Esophagus muscularis mucosa (tissue), 4 donors: ENCODE measurements at places on chromosomes 5 and 9.

DNA sequence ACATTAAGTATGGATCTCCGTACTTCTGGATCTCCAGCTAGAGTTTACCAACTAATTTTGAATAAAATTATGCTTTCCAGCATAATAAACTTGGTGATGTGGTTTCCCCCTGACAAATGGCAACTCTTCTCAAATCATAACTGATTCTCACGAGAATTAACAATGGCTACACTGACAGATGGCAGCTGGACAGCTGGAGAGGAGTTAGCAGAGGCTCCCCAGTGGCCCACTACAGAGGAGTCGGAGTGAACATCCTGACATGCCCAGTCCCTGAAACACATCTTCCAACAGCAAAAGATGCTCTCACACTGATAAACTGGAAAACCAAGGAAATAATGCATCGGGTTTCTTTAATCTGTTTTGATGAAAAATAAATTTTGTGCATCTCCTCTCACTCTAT lies 239.6 kb downstream of the MAN2A1 start:
- no peaks in the 10 kb centered on the region for H3K4me1 ChIP-seq
- H3K4me3 ChIP-seq, result no peak overlapping the region
- H3K27ac ChIP-seq, result no peak overlapping the region
- DNase-seq, result no peak
- H3K36me3 ChIP-seq, result no peaks in the 10 kb centered on the region

DNA sequence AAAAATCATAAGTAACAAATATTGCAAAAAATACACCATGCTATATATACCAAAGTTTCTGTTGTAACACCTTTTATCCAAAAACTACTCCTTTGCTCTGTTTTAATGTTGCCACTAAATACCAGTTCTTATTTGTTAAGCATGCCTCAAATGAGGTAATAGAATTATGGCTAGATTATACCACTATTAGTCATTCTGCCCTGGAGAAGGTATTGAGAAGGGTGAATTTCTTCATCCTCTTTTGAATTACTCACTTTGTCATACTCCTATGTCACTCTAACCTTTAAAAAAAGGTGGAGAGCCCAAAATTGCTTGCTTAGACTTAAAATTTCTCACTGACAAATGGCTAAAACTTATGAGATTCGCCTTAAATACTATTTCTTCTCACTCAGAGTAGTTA lies 750.9 kb downstream of the MAT2B start:
- no peaks in the 10 kb centered on the region for H3K4me1 ChIP-seq
- H3K4me3 ChIP-seq, result no peak overlapping the region
- no peak overlapping the region for H3K27ac ChIP-seq

DNA sequence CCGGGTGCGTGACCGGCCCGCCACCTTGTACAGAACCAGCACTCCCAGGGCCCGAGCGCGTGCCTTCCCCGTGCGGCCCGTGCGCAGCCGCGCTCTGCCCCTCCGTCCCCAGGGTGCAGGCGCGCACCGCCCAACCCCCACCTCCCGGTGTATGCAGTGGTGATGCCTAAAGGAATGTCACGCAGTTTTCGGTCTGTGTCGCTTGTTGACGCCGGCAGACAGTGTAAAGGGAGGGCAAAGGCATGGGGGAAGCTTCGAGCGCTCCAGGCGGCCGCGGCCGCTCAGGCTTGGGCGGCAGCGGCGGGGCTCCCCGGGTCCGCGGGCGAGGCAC lies 1.3 kb downstream of the LRRC26 start:
- H3K27ac ChIP-seq, result no peak overlapping the region
- no peaks in the 10 kb centered on the region for H3K36me3 ChIP-seq
- H3K4me3 ChIP-seq, result peak overlapping the region; percentile 47
- H3K4me1 ChIP-seq, result peaks cover 33% of the 10 kb centered on the region
- peaks cover 100% of the 10 kb centered on the region for H3K27me3 ChIP-seq

DNA sequence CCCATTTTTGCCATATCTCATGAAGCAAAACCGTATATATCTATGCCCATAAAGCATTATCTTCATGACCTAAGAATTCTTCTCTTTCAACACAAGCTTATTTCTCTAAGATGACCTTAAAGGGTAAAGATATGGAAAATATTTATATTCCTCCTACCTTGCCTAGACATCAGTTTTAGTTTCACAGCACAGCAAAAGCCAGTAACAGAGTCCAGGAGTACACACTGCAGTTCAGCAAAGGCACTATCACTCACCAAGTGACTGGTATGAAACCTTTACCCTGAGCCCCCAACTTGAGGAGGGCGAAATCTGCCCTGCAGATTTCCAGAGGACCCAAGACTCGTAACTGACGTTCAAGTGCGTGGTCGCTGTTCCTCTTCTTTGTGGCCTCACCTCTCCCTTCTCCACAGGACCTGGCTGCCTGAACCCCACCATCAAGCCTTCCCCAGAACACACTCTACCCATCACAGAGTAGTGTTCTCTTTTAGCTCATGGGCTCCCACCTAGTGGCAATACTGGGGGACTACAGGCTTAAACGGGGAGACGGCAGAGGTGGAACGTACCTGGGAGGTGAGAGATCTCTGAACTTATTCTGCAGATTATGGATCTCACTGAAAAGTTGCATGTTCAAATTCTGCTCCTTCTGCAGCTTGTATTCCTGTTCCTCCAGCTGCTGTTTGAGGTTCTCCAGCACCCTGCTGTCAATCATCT lies 141.0 kb downstream of the CDK5RAP2 start:
- no peak overlapping the region for H3K4me3 ChIP-seq
- H3K27ac ChIP-seq, result no peak overlapping the region
- no peaks in the 10 kb centered on the region for H3K4me1 ChIP-seq
- H3K36me3 ChIP-seq, result peaks cover 79% of the 10 kb centered on the region

DNA sequence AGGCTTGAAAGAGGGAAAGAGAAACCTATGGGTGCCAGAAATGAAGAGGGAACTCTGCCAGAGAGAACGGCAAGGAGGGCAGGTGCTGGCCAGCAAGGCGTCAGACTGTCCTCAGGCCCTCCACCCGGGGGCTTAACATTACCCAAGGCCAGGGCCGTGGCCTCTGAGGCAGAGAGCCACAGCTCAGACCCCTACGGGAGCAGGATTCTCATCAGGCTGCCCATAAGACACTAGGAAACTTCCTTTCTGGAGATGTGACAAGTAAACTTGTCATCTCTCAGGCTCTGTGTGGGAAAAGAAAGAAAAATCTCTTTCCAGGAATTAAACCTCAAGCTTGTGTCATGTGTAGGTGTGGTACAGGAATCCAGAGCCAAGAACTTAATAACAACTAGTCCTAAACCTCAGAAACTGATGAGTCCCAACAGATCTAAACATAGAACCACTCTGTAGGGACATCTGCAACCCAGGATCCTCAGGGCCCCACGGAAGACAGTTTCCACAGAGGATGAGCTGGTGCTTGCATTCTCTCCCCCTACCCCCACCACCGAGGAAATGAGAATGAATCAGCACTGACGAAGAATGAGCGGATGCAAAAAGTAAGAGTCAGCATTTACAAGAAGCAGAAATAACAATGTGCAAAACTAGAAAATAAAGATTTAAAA lies 74.3 kb downstream of the DCP2 start:
- H3K27me3 ChIP-seq, result no peaks in the 10 kb centered on the region
- peaks cover 57% of the 10 kb centered on the region for H3K36me3 ChIP-seq
- H3K27ac ChIP-seq, result peak overlapping the region; percentile 30
